ENCODE measurements at places on chromosomes 1 and 21.
A peak's percentile ranks its signal among the peaks of the same experiment; 100 is the strongest.

DNA sequence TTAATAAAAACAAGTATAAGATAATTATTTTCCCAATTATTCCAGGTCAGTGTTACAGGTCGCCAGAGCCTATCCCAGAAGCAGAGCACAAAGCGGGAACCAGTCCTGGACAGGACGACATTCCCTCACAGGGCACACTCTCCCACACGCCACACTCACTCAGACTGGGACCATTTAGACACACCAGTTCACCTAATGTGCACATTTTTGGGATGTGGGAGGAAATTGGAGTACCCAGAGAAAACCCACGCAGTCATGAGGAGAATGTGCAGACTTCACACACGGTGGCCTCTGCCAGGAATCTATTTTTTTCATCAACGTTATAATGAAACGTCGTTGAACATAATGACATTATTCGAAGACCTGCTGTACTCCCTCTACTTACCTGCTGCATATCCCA lies 20.5 kb upstream of the NRDC start:
- no peak for DNase-seq

DNA sequence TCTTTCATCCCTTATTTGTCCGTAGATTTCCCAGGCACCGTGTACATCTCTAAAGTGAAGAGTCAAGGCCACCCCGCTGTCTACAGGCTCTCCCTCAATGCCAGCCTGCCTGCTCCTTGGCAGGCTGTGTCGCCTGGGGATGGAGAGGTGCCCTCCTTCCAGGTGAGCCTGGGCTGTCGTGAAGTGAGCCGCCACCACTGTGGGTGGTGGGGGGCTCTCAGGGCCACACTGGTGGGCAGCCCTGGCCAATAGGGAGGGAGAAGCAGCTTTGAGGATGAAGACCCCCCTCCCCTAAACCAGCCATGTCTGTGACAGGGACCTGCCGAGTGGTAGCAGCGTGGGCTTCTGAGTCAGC lies 46.2 kb downstream of the DISP3 start:
- no peak for DNase-seq

- DNase-seq, result no peak
These were observed 31.4 kb downstream of the DDR2 start for GRCh38 chr1:162663589-162664106.

DNA sequence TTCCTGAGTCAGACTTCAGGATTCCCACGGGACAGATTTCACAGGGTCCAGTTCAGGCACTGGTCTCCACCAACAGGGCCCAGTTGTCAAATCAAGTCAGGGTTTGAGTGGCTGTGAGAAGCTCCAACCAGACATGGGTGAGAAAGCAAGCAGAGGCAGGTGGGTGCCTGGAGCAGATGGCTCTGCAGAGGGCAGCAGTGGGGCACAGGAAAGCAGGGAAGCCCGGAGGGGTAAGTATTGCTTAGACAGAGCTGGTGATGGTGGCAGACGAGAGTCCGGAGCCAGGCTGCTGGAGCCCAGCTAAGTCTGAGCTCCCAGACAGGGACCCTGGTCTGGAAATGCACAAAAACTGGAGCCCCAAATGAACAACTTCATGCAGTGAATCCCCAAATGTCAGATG lies 40.4 kb downstream of the RIMS3 start:
- no peak for DNase-seq

- no peak for DNase-seq
These were observed 437.7 kb downstream of the GPATCH2 start for GRCh38 chr1:217193151-217193550.

GRCh38 chr1:90100566-90100965 lies 105.7 kb downstream of the ZNF326 start:
- no peak for DNase-seq

- DNase-seq, result peak; percentile 69
These were observed 26.1 kb upstream of the SMIM12 start for GRCh38 chr1:34885405-34886247.

DNA sequence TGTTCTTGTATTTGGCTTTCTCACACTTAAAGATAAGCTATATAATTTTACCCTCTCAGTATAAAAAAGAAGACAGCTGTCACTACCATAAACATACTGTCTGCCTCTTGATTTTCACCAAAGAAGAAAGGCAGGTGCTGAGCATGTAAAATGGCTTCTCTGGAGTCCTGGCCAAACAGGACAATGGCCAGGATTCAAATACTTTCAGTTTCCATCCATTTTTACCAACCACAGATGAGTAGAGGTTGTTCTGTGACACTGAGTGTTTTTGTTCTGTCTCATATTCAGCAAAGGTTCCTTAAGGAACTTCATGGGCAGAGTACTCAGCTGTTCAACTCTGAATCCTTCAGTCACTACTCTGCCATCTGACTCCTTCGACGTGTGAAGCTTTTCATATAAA lies 29.4 kb upstream of the RAB3GAP2 start:
- DNase-seq, result no peak

DNA sequence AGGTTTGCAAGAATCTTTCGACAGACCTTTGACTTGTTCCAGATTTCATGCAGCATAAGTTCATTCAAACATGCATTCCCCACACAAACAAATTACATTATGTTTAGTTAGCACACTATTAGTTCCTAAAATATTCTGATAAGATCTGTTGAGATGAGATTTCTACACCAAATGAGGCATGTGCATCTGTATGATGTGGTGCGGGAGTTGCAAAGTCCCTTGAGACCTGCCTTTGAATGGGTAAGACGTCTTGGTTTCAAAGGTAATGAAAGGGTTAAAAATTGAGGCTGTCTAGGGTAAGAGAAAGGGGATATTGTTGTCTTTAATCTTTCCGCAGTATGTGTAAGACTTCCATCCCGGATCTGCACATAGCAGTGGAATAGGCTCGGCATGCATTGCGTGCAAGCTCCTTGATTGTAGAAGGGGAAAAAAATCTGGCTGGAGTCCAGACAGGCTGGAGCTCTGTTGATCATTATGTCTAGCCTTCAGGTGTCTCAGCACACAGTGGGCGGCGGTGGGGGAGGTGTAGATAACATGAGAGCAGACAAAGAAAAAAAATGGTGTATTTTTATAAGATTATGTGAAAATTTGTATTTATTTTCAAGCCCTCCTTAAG lies 296.6 kb downstream of the PTPRC start:
- no peak for DNase-seq

DNA sequence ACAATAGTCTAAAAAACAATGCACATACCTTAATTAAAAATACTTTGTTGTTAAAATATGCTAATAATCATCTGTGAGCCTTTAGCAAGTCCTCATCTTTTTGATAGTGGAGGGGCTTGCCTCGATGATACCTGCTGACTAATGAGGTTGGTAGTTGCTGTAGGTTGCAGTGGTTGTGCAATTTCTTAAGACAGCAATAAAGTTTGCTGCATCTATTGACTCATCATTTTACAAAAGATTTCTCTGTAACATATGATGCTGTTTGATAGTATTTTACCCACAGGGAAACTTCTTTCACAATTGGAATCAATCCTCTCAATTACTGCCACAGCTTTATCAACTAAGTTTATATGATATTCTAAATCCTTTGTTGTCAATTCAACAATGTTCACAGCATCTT lies 7.6 kb downstream of the C1orf87 start:
- no peak for DNase-seq

DNA sequence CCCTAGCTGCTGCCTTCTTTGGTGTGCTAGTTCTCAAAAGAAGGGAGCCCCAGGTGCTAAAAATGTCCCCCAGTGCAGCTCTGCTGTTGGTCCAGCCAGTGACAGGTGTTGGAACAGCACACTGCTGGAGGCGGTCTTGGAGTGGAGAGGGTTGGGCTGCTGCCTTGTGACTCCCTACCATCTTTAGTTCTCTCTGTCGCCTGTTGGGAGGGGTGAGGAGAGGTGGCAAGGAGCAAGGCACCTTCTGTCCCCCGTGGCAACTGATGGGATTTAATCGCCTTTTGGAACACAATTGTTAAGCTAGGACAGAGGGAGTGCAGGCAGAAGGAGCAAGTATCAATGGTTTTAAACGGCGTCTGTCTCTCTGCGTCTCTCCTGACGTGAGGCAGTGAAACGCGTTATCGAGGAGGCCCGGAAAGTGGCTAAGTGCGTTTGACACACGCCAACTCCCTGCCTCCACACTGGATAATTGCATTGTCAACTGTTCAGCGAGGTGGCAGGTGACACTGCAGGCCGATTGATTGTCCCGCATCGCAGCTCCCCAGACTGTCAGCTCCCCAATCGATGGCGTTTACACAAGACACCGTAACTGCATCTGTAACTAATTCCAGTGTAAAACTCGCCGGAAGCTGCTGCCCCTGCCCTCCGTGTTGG lies 34.0 kb downstream of the TMEM53 start:
- no peak for DNase-seq

- no peak for DNase-seq
These were observed 59.3 kb downstream of the ACP6 start for GRCh38 chr1:147611021-147611426.

DNA sequence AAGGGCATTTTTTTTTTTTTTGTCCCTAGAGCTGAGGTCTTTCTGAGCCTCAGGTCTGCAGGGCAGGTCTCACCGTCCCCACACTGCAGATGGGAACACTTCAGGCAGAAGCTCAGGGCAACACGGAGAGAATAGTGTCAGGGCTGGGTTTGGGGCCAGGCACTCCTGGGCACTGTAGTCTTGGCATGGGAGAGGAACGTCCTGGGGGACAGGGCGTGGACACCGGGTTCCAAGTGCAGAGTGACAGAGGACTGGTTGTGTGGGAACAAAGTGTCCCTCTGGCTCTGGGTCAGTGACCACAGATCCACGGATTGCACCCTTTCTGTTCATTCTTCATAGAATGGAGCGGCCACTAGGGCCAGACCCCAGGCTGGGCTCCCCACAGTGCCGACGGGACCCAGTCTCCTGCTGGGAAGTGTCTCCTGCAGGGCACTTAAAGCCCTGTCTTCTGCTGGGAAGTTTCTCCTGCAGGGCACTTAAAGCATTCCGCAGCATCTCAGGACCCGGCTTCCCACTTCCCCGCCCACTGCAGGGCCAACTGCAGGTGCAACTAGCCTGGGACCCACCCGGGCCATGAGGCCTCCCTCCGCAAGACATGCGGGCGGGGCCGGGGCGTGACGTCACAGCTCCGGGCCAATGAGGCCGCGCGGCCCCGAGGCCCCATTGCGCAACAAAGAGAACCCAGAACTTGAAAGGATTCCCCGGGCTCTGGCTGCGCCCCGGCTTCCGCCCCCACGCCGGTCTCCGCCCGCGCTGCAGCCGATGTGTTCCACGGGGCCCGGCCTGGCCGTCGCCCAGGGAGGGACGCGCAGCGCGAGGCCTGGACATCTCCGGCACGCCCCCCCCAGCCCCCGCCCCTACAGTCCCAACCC lies 1.2 kb downstream of the GPR153 start:
- DNase-seq, result peak; percentile 83

DNA sequence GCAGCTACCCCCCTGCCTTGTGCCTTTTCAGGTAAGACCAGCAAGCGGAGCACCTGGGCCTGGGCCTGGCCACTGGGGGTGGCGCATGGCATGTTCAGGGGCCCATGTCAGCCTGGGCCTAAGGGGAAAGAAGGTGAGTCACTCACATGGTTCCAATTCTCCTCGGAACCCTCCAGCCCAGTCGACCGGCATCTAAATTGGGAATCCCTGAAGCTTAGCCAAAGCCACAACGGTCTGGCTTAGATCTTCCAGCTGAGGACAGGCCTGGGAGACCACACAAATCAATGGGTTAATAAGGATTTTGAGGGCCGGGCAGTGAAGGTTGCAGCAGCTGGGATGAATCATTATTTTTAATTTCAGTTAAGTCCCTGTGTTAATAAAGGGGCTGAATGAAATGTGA lies 145.1 kb upstream of the SMYD2 start:
- DNase-seq, result no peak

- no peak for DNase-seq
These were observed 471.1 kb upstream of the B3GALT2 start for GRCh38 chr1:193657552-193657951.

- DNase-seq, result no peak
These were observed 778 bp downstream of the EVI5 start for GRCh38 chr1:92784021-92784638.

- DNase-seq, result no peak
These were observed 12.8 kb downstream of the OTUD7B start for GRCh38 chr1:149997585-149998262.

DNA sequence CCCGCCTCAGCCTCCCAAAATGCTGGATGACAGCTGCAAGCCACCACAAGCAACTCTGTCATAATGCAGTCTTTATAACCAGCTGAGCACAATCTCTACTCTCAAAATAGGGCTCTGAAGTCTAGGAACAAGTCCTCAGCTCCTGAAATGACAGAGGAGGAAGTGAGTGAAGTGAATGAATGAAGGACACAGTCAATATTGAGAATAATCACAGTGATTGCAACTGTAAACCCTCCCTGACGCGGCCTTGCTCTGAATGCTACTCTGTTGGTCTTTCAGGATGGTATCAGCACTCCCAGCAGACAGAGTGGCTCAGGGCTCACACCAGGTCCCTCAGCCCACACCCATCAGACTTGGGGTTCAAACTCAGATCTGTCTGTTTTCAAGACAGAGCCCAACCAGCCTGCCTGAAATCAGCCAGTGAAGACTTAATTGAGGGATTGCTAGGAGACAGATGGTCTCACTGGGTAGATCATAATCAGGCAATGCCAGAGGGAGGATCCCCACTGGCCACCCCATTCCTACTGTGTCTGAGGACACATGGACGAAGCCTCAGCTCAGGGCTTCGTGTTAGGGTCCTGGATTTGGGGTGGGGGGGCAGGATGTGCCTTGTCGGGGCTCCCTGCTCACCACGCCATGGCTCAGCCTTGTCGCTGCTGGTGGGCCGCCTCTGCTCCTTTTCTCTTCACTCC lies 20.9 kb downstream of the RNF187 start:
- no peak for DNase-seq

GRCh38 chr21:38326899-38327298 lies 70.1 kb downstream of the KCNJ15 start:
- peak; percentile 19 for DNase-seq

GRCh38 chr1:183080406-183080805 lies 57.2 kb downstream of the LAMC1 start:
- no peak for DNase-seq
